HL-60 (cell line): ENCODE measurements at places on chromosomes 2 and 18.

- no peak for DNase-seq
These were observed 90.7 kb upstream of the CTDP1 start for GRCh38 chr18:79588636-79589481.

DNA sequence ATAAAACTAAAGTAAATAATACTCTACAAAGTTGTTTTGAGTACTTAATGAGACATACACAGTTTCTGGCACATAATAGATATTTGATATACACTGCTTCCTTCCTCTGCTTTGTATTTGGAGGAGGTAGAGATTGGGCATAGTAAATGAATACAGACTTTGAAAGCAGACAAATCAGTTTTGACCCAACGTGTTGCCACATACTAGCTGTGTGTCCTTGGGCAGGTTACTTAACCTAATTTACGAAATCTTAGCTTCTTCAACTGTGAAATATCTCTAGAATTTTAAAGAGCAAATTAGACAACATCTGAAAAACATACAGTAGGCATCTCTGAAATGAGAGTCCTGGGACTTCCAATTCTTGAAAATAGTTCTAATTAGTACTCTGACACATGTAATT is 425.4 kb downstream of the TGIF1 start:
- DNase-seq = peak; percentile 27

GRCh38 chr2:29015701-29016470 is 34.8 kb downstream of the TOGARAM2 start:
- DNase-seq = no peak

- no peak for DNase-seq
These were observed 171.0 kb upstream of the ZFP36L2 start for GRCh38 chr2:43397411-43397810.

DNA sequence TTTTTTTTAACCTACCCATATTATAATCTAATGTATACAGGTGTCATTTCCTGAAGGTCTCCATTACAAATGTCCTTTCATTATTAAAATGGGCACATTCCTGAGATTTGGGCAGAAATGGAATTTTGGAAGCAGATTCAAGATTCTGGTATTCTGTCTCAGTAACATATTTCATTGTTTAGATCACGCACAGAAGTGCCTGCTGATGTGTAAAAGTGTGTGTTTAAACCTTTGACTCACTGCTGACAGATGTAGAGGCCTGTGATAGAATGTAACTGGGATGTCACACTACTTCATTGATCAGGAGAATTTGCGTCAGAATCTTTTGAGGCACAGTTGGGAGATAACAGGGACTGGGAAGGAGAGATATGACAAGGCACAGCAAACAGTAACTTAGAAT is 276.8 kb upstream of the EPAS1 start:
- DNase-seq = no peak

DNA sequence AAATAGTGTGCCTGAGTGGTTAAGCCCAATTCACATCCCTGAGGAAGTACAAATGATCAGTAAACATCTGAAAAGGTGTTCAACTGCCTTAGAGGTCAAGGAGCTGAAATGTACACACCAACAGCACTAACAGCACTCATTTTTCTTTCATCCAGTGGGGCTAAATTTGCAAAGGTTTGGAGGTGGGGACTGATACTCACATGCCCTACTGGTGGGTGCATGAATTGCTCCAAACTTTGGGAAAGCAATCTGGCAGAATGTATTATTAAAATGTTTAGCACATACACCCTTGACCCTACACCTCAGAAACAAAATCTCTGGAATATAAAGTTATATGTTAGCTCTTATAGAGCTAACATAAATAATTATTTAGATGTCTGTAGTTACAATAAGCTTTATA is 19.0 kb upstream of the FAM178B start:
- no peak for DNase-seq

DNA sequence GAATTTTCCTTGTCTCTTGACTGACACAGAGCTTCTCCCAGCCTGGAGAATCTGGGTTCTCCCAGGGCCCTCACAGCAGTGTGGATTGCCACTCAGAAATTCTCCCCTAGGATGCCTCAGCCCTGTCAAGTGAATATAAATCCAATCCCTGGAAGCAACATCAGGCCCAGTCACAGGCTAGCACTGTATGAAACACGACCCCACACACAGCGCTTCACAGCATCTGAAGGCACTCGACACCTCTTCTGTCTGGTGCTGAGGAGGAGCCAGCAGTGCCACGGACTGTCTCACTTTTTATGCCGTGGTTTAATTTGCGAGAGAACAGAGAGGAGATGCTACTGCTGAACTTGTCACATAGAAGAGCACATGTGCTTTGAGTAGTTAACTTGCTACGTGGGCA is 164.5 kb downstream of the NAPG start:
- DNase-seq = no peak

GRCh38 chr2:973129-973528 is 22.5 kb downstream of the SNTG2 start:
- no peak for DNase-seq

DNA sequence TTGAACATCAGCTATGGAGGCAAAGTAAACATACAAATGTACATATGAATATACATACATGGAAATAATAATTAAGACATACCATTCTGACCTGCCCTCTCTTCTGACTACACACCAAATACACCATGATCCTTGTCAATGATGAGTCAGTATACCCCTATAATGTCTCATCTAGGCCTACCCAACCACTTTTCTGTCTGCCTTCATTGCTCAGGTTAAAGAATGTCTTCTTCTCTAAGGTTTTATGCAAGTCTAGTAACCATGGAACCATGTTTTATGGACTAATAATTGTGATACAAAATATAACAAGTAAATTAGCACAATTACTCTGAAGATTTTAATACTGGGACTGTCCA is 128.7 kb downstream of the NCKAP5 start:
- no peak for DNase-seq

DNA sequence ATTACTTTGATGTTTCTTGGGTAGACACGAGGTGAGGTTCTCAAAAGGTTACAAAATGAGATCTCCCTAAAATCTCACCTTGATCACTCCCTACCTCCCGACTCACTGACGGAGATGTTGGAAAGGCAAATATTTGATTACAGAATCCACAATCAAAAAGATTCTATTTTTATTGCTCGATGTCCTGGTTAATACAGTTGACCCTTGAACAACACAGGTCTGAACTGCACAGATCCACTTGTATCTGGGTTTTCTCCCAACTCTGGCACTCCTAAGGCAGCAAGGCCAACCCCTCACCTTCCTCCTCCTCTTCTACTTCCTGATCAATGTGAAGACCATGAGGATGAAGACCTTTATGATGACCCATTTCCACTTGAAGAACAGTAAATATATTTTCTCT is 125.3 kb downstream of the C2orf74 start:
- DNase-seq = no peak

DNA sequence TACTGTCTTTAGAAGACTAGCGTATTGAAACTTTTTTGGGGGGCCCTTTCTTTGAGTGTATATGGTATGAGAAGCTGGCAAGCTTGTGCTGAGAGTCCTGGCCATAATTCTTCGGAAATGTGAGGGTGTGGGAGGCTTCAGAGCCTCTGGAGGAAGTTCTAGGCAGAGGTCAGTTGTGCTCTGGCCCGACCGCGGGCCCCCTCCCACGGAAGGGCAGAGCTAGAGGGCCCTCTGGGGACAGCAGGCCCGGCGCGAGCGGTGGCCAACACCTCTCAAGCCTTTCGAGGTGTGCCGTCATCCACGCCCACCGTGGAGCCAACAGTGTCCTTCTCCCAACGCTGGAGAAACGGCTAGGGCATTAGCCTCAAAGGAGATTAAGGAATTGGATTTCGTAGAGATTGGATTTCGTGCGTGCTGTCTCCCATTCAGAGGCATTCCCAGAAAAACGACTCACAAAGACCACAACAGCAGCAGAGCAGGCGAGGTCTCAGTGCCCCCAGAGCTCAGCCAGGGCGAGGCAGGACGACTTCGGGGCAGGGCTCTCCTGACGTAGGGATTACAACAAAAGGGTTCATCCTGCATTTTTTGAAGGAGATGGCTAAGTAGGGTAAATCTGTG is 2.2 kb upstream of the MTCL1 start:
- DNase-seq = no peak

DNA sequence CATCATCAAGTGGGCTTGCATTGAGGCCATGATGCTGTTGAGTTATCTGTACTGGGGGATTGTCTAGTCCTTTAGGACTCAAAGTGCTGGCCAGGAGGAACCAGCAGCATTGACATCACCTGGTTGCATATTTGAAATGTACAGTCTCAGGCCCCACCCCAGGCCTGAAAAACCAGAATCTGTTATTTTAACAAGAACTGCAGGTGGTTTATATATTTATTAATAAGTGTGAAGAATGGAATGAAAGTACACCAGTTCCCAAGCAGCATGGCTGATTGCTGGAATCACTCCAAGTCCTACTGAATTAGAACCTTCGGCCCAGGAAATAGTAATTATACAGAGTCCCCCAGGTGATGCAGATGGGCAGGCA is 2.8 kb downstream of the IL1F10 start:
- DNase-seq = no peak

GRCh38 chr2:216881411-216881810 is 21.5 kb upstream of the TNP1 start:
- DNase-seq = no peak

- DNase-seq = no peak
These were observed 87.3 kb downstream of the ACOXL start for GRCh38 chr2:110819711-110820110.

DNA sequence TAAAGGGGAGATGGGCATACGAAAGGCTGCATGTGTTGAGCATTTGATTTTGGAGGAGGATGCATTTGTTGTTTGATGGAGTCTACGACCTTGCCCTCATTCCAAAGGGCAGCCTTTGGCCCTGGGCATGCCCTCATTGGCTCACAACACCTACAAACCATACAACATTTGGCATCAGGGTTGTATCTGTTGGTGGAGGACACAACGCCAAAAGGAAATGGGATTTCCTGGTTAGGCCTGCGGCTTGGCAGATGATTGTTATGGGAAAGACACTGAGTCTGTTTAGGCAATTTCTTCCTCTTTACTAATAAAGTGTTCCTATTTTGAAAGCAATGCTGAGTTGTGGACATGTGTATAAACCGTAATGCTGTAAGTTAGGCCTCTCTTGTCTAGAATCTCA is 246.9 kb downstream of the LDLRAD4 start:
- DNase-seq = peak; percentile 69
